ENCODE measurements at places on chromosomes 13 and 19.

GRCh38 chr13:107234319-107235073 is 666.6 kb upstream of the ARGLU1 start:
- no peak for DNase-seq

GRCh38 chr19:35942235-35942634 is 6.1 kb downstream of the LRFN3 start:
- no peak for DNase-seq

DNA sequence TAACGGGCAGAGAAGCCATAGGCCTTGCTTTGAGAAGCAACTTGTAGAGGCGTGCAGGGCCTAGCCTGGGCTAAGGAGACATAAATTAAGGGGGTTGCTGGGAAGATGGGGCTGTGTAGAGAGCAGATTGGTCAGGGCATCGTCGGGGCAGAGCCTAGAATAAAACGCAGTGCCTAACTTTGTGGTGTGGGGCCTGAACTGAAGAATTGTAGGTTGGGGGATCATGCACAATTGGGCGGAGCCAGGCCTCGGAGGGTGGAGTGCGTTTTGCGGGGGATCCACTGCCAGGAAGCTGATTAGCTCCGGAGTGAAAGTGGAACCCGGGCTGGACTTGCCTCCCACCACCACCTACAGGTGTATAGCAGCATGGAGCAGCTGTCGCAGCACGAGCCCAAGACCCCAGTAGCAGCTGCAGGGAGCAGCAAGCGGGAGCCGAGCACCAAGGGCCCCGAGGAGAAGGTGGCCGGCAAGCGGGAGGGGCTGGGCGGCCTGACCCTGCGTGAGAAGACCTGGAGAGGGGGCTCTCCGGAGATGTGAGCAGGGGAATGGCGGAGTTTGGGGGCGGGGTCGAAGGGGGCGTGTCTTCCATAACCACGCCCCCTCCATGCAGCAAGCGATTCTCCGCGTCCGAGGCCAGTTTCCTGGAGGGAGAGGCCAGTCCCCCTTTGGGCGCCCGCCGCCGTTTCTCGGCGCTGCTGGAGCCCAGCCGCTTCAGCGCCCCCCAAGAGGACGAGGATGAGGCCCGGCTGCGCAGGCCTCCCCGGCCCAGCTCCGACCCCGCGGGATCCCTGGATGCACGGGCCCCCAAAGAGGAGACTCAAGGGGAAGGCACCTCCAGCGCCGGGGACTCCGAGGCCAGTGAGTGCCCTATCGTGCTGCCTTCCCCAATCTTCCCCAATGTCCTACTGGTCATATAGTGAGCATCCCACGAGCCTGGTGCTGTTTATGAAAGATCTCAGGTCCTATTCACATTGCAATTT is 13.8 kb downstream of the DNASE2 start:
- DNase-seq, result peak; percentile 45

DNA sequence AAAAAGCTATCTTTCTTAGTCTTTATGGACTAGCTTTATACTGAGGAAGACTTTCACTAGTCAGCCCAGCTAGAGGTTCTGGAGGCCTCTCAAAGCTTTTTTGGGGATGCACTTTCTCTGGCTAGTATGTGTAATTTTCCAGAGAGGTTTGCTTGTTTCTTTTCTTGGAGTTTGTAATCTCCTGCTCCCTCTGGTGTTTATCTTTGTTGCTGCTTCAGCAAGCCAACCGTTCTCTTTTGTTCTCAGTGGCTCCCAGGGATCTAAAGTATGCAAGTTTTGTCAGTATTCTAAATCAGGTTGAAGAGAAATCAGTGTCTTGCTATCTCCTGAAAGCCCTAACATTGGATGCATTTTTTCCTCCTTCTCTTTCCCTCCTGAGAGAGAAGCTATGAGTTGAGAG is 121.1 kb upstream of the MYO16 start:
- peak; percentile 30 for DNase-seq

DNA sequence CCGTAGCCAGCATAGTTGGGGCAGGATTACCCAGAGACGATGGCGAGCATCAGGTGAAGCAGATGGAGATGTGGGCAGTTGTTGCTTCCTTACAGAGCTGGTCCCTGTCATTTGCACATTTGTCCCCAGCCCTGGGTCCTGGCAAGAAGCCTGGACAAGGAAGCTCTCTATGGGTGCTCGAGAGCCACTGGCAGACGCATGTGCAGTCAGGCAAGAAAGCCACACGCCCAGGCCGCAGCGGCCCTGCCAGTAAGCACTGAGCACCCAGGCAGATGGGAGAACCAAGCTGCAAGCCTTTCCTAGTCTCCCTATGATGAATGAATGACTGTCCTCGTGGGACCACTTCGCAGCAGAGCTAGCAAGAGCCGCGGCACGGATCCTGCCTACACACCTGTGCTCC is 182.8 kb downstream of the FOXO1 start:
- DNase-seq, result no peak

DNA sequence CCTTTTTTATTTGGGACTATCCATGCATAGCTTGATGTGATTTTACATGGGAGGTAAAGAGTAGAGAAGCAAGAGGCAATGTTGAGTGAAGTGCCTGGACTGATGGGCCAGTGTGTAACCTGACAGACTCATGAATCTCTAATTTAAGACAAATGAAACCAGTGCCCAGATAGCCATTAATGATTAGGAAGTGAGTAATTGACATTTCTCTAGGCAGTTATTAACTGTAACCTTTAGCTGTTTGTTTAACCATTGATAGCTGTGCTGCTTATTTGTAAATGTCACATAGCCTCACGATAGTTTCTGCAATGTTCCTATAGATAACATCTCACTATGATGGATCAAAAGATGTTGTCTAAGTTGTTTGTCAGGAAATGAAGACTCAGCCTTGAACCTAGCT is 1047.5 kb upstream of the SPRY2 start:
- no peak for DNase-seq

DNA sequence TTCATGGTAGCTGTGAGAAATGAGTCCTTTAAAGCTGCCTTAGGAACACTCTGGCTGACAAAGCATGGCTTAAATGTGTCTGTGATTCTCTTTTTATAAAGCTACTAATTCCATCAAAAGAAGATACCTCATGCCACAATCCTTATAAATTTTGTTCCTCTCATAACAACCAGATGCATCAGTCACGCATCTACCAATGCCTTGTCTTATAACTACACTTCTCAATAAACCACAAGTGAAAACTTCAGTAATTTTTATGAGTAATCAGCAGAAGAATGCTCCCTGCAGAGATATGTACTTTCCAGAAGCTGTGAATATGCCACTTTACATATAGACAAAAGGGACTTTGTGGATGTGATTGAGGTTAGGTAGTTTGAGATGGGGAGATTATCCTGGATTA is 147.8 kb downstream of the SUCLA2 start:
- DNase-seq, result peak; percentile 16

DNA sequence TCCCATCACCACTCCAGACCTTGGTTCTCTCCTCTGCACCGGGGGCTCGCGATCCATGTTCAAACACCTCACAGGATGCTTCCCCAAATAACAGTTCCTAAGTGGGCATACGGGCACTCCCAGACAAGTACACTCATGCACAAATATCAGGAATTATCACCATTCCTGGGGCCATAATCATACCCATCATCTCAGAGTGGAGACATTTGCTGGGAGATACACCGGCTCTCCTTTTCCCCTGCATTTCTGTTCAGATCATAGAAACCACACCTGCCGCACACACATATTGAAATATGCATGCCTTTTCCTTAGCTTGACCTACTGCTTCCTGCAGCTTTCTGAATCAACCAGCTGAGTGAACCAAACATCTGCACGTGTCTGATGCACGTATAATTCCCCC is 33.9 kb upstream of the MBNL2 start:
- no peak for DNase-seq

DNA sequence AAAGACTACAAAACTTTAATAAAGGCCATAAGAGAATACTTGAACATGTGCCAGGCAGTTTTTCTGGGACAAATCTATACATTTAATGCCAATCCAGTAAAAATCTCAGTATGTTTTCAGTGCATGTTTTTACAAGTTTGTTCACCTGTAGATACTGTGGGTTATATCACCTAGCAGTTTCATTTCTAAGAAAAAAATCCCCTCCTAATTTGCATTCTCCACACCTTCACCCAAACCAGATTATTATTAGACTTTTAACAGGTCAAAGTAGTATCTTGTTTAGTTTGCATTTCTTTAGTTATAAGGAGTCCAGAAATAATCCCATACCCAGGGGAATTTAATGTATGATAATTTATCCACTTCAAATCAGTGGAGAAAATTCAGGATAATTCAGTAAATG is 17.0 kb upstream of the LPAR6 start:
- no peak for DNase-seq

DNA sequence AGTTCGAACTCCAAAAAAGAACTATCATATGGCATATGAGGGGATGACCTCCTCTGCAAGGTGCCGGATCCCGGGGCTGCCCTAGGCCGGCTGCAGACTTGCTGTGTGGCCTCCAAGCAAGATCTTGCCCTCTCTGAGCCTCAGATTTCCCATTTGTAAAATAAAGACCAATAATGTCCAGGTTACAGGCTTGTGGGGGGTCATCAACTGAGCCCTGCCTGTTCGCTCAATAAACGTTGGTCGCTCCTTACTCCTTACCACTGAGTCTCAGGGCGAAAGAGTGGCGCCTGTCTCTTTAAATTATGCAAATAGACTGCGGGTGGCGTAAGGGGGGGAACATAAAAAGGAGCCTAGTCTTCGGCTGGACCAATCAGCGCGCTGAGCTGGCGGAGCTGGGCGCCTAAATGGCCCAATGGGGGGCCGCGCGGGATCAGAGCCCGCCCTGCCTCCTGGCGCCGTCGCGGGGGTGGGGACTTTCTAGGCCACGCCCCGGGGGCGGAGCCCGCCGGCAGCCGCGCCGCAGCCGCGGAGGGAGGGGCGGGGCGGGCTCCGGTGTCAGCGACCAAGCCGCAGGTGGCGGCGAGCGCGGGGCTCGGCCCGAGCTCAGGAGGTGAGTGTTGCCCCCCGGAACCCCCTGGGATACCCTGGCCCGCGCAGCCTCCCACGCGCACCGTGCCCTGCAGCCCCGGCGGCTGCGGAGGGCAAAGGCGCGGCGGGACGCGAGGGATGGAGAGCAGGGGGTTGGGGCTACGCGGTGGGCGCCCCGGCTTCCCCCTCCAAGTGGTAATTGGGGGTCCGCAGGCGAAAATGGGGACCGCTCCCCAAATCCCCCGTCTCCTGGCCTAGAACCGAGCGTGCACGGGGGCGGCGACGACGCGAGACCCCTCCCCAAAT is 3.8 kb upstream of the FCHO1 start:
- DNase-seq, result peak; percentile 88

- DNase-seq, result no peak
Observed at GRCh38 chr13:20494656-20495055, 31.0 kb downstream of the CRYL1 start.

DNA sequence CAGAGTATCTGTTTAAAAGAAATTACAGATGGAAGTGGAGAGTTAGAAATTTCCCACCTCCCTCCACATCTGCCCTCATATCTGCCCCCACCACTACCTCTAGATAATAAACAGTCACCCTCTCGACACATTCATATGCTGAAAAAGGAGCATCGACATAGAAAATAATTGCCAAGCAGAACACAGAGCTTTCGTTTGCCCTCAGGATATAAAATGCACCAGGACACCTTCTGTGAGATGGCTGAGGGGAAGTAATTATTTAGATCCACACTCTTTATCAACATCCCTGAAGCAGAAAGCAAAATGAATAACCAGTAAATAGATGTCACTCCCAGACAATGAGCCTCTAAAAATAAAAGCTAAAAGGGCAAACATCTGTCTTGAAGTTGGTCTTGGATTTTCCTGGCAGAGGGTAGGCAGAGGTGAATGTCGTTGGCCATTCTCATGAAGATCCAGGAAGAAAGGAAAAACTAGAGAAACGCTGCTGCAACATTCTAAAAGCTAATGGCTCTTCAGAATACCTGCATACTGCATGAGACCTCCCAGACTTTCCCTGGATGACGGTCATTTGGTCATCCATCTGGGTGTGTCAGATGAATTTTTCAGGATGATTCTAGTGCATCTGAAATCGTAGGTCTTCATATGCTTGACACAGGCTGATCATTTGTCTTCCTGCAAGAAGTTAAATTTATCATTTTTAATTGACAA is 527.5 kb downstream of the RFC3 start:
- no peak for DNase-seq

GRCh38 chr13:41193919-41194824 is at the start of gene KBTBD7:
TSS of gene KBTBD7 (minus strand) at chr13:41194569. CDS start at chr13:41194257, 312 bp downstream.
- peak; percentile 98 for DNase-seq

GRCh38 chr13:57988276-57988675 is 356.7 kb downstream of the PCDH17 start:
- DNase-seq, result no peak

DNA sequence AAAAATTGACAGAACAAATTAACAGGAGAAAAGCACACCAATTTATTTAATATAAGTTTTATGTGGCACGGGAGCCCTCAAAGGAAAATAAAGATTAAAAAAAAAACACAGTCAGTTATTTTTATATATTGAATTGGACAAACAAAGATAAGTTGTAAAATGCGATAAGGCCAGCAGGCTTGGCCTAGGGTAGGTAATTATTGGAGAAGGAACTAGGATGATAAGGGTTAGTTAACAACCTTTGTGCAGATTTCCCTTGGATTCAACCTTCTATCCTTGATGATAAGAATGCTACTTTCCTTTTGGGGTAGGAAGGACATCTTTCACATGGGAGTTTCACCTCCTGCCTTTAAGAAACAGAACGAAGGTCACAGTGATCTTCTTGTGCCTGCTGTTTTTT is 252.8 kb downstream of the SHISA2 start:
- no peak for DNase-seq

DNA sequence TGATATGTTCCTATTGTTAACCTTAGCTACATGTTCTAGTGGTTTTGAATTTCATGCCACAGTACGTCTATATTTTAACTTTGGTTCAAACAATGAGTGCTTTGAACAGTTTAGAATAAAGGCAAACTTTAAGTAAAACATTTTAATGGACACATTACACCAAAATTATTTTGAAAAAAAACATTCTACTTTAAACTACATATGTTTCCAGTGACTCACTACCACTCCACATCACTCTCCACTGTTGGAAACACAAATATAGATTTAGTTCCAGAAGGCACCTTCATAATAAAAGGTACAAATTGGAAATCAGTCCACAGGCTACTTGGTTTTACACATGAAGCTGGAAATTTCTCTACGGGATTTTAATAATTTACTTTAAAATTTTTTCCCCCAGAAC is 373.5 kb downstream of the MYO16 start:
- DNase-seq, result no peak

DNA sequence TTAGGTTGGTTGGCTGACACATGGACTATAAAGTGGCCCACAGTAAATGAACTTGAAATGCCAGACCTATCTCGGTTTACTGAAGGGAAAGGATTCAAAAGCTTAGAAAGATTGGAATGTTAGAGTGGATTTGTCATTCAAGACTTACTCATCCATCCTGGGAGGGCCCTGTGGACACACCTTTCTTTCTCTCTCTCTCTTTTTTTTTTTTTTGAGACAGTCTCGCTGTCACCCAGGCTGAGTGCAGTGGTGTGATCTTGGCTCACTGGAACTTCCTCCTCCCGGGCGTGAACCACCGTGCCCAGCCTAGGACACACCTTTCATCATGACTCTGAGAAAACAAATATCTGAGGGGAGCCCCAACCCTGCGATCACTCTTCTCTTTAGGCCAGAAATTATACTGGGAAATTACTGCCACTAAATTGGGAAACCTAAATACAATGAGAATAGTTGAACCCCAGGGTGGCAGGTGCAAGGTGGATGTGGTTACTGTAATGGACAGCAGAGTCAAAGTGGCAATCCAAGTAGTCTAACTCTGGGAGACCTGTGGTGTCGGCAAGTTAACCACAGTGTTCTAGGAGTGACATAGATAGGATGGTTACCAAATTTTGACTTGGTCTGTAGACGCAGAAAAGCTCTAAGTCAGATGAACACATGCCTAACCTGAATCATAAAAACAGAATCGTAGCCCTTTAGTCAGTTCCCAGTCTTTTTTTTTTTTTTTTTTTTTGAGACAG is 47.1 kb upstream of the ZMYM5 start:
- peak; percentile 42 for DNase-seq
